ENCODE measurements at places on chromosomes 7 and 10. TPM values are rescaled to one million over a fixed set of nuclear protein-coding genes. Genes with fewer than 3 reads are reported as not detected.

DNA sequence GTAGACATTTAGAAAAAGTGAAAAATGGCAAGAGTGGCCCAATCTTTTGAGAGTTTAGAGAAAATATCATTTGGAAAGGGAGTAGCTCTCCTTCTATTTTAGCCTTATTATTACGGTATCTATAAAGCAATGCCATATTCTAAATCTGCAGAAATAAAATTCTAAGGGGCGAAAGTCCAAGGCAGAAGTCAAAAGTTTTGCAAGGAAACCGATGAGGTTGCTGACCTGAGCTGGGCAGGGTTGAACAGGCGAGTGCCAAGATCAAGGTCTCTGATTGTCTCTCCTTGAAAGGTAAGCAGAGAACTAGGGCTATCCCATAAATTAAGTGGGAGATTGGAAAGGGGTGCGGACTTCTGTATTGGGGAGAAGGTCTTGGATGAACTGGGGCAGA is 11.7 kb downstream of the TRIM56 start:
- DNase-seq = no peak

GRCh38 chr10:5627486-5628044 is 38.8 kb downstream of the ASB13 start:
- no peak for DNase-seq

DNA sequence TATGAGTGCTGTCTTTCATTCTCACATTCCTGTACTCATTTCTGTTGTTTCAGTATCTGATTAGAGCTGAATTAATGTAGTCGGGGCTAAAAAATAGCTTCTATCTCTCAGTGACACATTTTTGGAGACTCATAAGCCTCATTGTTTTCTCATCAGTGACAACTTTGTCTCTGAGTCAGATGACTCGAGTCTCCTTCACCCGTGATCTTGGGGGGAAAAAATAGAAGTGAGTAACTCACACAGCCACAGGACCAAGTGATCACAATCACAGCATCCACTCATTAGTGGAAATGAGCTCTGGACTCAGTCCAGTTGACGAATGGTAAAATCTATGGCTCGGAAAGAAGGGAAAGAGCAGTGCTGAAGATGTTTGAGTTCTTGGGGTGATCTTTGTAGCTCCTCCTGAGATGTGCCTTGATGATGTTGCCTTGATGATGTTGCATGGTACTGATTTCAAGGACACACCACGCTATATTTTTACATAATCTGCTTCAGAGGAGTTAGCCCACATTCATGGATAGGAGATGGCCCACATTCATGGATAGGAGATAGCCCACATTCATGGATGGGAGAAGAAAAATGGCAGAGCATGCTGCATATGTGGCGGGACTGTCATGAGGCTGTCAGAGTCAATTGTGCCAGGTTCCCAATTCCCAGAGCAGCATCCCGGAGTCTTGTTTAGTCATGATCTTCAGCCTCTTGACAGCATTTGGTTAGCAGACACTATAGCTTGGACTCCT is 214.7 kb downstream of the CELF2 start:
- DNase-seq = no peak

DNA sequence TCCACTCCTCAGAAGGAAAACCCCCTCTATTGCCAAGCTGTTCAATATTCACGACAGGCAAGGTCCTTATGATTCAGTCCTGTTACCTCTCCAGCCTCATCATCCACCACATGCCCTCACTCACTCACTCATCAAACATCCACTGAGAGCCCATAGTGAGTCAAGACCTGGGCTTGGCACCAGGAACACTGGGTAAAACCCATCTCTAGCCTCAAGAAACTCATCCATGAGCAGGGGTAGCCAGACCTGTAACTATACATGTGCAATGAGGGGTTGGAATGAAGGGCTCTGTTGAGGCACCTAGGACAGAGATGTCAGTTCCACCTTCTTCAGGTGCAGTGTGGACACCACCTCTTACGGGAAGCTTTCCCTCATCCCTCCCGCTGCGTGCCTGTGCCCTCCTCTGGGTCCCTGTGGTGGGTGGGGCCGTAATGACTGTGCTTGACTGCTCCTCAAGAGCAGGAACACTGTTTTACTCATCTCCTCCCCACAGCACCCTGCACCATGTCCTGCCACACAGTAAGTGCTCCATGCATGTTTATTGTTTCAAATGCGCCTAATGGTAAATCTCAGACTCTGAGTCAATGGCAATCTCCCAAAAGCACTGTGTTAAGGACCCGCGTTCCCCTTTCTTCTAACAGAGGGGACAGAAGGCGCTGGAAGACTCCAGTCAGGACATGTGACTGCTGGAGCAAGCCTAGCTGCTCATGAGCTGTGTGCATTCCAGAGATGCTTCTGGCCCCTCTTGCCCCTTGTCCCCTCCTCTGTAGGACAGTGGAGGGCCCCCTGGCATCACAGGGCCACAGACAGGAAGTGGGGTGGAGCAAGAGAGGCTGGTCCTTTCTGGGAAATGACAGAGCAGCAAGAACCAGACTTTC is 95.4 kb downstream of the HIPK2 start:
- no peak for DNase-seq

DNA sequence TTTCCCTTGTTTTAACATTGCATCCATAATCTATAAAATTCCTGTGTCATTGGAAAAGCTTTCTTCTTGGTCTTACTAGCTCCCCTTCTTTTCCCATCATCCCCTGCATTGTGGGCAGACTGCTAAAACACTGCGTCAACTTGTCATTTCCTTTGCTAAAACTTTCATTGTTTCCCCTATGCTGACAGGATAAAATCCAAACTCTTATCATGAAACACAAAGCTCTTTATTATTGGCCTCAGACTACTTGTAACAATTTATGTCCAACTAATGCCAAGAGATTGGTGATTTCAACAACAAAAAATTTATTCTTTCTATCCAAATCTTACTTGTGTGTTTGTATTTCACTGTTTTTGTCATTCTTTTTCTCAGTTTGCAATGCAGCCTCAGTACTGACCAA is 339.1 kb downstream of the HGF start:
- DNase-seq = no peak

- DNase-seq = no peak
Measured at GRCh38 chr10:100826661-100826982, 81.2 kb downstream of the PAX2 start.

Gene ZNF438
- 13.9 TPM for total RNA-seq

Gene PDGFA
- total RNA-seq = 32.7 TPM

Gene TRRAP
- 15.5 TPM for total RNA-seq

Gene CREB3L2
- 22.3 TPM for total RNA-seq
